HuH-7 (cell line): ENCODE measurements at places on chromosomes 1 and 21.

- no peak for DNase-seq
These were observed 76.0 kb downstream of the PAPPA2 start for GRCh38 chr1:176539018-176539417.

DNA sequence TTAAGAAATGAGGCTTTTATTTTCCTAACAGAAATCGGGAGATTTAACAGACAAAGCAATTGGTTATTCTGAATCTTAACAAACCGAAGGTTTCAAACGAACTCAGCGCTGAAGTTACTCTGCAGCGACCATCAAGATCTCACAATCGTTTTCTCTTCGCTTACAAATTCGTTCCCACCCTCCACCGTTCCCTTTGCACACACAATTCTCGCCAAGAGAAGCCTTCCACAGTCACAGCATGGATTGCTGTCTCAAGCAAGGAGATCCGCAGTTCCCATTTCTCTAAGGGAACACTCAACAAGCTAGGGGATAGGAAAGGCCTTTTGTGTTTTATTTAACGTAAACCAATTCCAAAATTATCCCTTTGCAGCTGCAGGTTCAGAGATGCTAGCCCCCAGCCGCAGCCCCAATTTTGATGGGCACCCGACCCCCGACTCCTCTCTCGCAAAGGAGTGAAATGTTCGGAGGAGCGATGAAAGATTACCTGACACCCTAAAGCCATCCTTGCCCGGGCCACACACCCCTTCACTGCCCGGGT, 755 bp downstream of the FBXO42 start:
- no peak for DNase-seq

- DNase-seq, result no peak
These were observed 6.9 kb upstream of the MX1 start for GRCh38 chr21:41418956-41419680.

- DNase-seq, result no peak
These were observed 12.6 kb upstream of the DENND1B start for GRCh38 chr1:197787623-197788536.

DNA sequence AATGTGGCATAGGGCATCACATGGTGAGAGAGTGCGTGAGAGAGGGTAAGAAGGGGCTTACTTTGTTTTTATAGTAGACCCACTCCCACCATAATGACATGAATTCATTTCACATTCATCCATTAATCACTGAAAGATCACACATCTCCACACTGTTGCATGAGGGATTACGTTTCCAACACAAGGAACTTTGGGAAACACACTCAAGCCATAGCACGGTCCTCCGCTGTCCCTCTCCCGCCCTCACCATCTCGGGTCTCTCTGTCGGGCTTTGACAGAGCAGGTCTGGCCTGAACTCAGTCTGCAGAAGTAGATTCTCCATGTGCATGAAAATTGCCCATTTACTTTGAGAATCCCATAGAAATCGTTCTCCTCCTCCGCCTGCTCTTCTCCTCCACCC, 312.2 kb downstream of the MATN1 start:
- no peak for DNase-seq

- no peak for DNase-seq
These were observed 37.5 kb upstream of the GRIK3 start for GRCh38 chr1:37071829-37072228.

DNA sequence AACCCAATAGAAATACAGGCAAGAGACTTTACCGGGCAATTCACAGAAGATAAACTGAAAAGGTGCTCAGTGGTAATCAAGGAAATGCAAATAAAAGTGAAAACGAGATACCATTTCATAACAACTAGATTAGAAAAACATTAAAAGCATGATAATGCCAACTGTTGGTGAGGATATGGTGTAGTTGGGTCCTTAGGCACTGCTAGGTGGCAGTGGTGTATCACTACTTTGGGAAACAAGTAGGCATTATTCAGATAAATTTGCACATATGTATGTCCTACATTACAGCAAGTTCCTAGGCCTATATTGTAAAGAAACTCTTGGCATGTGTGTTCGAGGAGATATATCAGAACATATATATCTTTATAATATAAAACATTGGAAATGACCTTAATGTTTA, 31.0 kb downstream of the AZIN2 start:
- DNase-seq, result no peak

DNA sequence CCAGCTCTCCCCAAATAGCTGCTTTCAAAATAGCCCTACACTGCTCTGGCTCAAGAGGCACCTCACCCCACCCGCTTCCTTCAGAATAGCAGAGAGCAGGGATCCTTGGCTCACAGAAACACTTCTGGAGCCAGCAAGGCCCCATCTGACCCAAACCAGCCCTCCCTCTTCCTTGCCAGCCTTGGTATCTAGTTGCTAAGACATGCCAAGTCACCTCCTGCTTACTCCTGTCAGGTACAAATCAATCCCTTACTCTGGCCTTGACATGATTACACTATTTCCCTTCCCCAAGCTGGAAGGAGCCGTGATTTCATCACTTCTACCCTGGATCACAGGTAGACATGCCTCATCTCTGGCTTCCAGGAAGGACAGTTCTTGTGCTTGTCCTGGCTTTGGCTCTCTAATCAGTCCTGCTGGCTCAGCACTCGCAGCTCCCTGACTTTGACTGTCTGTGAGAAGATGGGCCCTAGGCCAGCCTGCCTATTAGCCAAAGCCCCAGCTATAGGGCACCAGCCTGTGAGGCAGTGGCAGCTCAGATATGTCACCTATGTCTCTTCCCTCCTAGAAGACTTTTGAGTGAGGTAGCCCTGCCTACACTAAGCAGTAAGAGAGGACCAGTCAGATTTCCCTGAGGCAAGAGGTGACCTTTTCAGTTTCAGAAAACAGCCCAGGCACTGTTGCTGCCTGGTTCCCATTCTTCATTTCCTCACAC, 8.9 kb upstream of the MUTYH start:
- DNase-seq, result no peak

DNA sequence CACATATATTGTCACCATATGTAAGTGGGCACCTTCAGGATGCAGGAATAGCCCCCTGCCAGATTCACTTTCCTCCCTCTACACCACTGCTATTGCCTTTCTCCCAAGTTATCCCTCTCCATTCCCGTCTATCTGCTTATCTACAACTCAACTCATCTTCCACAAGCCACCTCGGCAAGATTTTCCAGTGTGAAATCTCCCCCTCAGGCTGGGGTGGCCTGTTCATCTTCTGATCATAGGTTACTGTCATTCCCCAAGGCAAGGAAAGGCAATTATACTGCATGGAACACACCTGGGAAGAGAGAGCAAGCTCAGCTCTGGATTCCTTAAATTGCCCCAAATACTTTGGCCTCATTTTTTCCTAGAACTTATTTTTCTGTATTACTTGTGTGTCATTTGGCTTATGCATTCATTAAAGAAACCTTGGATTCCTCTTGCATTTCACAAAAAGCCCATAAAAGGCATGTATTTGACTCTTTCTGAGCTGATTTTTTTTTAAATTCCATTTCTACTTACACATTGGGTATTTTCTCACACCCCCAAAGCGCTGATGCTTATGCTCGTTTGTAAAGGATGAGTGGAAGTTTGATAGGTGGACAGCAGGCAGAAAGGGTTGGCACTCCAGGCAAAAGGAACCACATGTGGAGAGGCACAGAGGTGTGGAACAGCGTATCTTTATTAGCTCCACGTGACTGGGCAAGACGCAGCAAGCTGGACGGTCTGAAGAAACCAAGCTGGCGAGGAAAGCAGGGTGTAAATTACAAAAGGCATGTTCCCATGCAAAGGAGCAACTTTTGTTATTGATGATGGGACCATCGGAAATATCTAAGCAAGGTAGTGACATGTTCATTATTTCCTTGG, 169.7 kb upstream of the RAB4A start:
- DNase-seq, result no peak

DNA sequence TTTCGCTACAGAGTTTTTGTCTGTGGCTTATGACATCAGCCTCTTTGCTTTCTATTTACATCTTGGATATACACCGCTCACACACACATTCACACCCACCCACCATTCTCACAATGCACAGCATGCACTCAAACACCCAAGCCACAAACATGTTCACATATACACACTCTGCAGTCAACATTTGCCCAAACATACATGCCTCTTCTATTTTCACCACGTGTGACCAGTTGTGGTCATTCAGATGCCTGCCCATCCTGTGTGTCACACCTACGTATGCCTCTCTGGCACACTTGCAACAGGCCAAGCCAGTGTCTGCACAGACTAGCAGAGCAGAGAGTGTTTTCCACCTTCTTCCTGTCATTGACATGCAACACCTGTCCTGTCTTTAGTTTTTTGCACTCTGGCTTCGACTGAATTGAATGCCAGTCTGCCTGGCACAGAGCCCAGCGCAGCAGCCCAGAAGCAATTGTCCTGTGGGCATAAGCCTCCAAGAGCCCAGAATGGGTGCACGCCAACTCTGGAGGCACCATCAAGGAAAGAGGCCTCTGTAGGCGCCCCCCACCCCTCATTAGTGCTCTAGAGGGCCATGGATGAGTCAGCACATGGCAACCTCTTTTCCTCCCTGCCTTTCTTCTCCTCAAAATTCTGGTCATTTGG, 37.7 kb upstream of the LRRN2 start:
- no peak for DNase-seq

DNA sequence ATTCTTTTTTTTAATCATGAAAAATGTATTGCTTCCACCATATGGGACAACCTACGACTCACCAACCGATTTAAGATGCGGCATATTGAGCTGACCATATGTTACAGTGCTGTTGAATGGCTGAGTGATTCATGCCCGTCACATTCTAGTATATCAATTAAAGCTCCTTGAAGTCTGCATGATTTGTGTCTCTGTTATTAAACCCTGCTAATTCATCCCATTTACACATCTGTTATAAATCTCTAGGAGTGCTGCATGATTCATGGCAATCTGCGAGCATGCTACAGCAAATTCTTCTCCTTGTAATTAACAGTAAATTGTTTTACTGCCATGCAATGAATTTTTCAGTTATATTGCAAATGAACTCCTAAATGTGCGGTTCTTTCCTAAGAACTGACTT, 239.8 kb downstream of the USH2A start:
- DNase-seq, result no peak

GRCh38 chr1:230140221-230141020, 73.4 kb downstream of the GALNT2 start:
- DNase-seq, result no peak

GRCh38 chr1:37290718-37291117, 183.7 kb upstream of the ZC3H12A start:
- DNase-seq, result no peak

- DNase-seq, result no peak
These were observed 93.5 kb downstream of the NAV1 start for GRCh38 chr1:201632364-201632952.
